Amniotic stem cell (primary cell): ENCODE measurements at places on chromosomes 4 and X.

- no peak for DNase-seq
Observed at GRCh38 chrX:71976753-71977152, 66.1 kb downstream of the NHSL2 start.

DNA sequence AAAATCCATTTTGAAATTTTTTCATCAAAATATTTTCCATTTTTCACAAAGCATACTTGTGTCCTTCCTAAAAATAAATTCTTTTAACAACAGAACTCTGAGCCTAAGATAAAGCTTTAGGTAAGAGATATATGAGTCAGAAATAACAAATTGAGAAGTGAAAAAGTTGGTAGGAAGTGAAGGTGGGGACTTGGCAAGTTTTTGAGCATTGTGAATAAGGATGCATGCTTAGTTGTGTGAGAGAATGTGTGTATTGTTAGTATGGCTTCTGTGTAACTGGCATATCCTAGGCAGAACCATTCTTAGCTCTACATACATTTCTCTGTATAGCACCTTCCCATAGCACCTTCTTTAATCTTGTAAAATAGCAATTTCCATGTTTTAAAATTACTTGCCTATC lies 6.8 kb downstream of the ASB5 start:
- no peak for DNase-seq

DNA sequence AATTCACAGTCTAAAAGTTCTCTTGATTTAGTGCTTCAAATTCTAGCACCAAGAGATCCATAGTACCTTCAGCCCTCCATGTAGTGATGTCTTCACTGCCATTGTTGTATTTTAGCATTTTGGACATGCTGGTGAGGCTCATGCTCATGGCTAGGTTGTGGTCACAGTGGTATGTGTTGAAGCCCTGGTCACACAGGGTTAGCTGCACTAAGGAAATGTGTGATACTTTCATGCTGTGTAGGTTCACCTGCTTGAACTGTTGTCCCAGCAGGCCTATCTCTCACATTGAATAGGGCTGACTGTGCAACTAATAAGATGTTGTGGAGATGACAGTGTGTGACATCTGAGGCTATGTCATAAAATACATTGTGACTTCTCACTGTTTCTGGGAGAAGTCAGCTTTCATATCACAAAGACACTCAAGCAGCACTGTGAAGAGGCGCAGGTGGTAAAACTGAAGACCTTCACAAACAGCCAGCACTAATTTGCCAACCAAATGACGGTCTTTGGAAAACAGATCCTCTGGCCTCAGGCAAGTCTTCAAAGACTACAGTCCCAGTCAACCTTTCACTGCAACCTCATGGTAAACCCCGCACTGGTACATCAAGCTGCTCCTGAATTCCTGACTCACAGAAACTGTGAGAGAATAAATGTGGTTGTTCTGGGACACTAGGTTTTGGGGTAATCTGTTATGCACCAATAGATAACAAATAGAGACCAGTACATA lies 17.4 kb upstream of the ADH4 start:
- DNase-seq: no peak

DNA sequence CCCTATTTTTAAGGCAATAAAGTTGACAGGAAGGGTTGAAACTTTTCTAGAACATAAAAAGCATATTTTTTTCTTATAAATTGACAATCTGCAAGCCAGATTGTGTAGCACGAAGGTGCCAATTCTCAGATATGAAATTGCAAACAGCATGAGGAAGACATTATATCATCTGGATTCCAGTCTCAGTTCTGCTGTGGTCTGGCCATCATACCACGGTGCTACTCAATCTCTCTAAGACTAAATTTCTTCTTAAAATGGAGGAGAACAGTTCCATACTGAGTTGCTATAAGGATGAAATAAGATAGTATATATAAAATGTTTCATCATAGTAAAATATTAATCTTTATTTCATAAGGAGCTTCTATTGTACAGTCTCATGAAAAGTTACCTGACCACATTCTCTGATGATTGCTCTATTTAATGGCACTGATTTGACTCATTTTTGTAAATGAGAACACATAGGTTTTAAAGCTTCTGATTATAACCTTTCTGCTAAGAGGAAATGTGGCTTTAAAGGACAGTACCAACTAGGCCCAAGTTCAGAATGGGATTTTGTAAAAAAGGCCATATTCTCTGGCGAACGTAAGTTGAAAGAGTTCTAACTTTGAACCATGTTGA lies 127.9 kb downstream of the SHROOM3 start:
- no peak for DNase-seq

GRCh38 chrX:22093550-22093949 lies 61.4 kb downstream of the PHEX start:
- DNase-seq: no peak

- no peak for DNase-seq
Observed at GRCh38 chr4:82500435-82501153, 61.2 kb downstream of the TMEM150C start.

DNA sequence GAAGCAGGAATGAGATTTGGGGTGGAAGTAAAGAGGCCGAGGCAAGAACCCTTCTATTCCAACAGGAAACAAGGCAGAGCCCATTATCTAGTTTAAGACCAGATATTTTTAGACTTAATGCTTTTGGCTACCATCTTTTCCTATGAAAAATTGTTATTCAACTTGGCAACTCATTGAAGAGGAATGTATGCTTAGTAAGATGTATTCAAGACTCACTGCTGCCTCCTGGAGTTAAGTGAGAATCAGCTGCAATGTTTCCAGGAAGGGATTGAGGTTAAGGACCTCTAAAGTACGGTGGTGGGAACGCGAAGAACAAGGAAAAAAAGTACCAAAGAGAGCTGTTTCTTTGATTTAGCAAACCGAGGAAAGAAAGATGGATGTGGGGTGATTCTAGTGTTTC lies 89.1 kb downstream of the RAPGEF2 start:
- DNase-seq: peak; percentile 53

- peak; percentile 32 for DNase-seq
Observed at GRCh38 chr4:98261405-98262291, 464 bp downstream of the RAP1GDS1 start.

DNA sequence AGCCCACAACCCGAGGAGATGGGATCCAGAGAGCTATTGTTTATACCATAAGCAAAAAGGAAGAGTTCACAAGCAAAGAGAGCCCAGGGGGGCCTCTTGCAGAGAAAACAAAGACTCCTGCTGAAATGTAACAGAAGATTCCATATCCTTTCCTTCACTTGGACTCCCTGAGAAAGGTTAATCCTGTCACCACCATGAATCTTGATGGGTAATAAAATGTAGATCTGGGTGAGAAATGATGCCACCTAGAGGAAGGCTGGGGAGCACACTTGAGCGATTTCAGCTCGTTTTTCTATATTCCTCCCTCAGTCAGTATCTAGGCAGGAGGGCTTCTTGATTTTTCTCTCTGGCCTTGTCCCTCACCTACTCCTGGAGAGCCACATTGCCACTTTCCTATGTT lies 10.2 kb upstream of the KCNE5 start:
- no peak for DNase-seq

GRCh38 chr4:123776267-123776666 lies 379.7 kb downstream of the SPRY1 start:
- no peak for DNase-seq

GRCh38 chr4:139773560-139774318 lies 108.1 kb downstream of the MGST2 start:
- DNase-seq: no peak

DNA sequence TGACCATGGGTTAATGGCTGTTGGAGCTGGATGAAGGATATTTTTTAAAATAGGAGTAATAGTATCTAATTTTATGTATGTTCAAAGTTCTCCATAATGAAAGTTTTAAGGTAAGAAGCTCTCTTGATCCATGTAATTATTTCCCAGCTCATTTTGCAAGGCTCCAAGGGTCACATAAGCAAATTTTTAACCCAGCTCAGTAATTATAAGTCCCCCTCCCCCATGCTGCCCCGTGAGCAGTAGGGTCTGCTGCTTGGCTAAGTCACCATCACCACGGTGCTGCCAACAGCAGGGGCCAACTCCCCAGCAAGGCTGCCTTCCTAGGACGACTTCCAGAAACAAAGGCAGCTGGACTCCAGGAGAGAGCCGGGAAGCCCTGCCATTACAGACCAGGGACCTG lies 340.0 kb downstream of the FBXW7 start:
- no peak for DNase-seq

- no peak for DNase-seq
Observed at GRCh38 chrX:119063428-119063827, 9.4 kb upstream of the CT47C1 start.

DNA sequence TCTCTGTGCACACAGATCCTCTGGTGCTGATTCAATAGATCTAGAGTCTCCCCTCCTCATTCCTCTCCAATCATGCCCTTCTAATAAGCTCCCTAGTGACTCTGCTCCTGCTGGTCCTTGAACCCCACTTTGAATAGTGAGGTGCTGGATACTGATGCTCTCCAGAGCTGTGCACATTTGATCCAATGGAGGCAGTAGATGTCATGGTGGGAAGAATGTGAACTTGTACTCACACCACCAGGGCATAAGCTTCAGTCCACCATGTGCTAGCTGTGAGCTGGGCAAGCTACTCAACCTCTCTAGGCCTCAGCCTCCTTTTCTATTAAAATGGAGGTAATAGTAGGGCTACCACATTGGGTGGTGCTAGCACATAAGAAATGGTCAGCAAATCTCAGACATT lies 241.1 kb downstream of the SPATA18 start:
- DNase-seq: no peak

DNA sequence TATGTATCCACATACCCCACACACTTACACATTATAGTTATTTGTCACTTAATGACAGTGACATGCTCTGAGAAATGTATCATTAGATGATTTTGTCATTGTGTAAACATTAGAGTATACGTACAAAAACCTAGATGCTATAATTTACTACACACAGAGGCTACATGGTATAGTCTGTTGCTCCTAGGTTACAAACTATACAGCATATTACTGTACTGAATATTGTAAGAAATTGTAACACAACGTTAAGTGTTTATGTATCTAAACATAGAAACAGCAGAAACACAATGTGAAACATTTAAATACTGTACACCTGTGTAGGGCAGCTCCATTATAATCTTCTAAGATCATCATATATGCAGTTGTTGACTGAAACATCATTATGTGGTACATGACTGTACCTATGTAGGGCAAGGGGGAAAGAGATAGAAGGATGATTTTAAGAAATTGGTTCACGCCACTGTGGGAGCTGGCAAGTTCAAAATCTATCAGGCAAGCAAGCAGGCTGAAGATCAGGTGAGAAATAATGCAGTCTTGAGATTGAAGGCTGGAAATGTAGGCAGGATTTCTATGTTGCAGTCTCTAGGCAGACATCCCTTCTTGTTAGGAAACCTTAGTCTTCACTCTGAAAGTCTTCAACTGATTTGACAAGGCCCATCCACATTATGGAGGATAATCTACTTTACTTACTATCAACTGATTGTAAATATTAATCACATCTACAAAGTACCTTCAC lies 78.0 kb upstream of the CPEB2 start:
- no peak for DNase-seq

DNA sequence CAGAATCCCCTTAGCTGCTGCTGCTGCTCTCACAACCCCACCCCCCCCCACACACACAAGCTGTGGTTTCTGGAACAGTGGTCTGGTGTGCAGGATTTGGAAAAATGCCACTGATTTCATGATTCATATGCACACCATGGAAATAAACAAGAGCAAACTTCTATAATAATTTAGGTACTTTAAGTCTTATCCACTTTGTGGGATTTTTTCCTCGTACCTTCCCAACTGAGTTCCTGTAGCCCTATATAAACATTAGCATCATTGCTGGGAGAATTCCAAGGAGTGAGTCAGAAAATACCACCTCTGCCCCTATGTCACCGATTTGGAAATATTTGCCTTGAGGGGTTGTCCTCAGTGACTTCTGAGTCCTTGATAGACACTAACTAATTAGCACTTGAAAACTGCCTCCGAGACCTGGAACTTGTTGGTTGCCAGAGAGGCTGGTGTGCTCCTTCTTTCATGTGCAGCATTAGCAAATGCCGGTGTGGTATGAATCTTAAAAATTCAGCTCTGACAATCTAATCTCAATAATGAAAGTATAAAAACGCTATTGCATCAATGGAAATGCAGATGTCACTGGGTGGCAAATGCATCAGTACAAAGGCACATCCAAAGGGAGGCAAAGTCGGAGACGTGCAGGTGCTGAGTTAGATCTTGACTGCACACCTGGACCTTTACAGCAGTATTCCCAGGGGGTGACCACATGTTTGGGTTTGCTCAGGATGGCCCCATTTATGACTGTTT lies 61.8 kb downstream of the CPE start:
- DNase-seq: no peak

DNA sequence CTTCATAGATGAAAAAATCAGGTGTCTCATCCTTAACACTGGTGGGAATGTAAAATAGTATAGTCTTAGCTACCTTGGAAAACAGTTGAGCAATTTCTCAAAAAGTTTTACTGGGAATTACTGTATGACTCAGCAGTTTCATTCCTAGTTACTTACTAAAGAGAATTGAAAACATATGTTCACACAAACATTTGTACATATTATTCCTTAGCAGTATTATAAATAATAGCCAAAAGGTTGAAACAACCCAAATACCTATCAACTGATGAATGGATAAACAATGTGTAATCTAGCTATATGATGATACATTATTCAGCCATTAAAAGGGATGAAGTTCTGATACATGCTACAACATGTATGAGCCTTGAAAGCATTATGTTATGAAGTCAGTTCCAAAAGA lies 41.7 kb downstream of the RBM46 start:
- peak; percentile 53 for DNase-seq

- no peak for DNase-seq
Observed at GRCh38 chr4:39649639-39650265, 11.1 kb upstream of the SMIM14 start.

DNA sequence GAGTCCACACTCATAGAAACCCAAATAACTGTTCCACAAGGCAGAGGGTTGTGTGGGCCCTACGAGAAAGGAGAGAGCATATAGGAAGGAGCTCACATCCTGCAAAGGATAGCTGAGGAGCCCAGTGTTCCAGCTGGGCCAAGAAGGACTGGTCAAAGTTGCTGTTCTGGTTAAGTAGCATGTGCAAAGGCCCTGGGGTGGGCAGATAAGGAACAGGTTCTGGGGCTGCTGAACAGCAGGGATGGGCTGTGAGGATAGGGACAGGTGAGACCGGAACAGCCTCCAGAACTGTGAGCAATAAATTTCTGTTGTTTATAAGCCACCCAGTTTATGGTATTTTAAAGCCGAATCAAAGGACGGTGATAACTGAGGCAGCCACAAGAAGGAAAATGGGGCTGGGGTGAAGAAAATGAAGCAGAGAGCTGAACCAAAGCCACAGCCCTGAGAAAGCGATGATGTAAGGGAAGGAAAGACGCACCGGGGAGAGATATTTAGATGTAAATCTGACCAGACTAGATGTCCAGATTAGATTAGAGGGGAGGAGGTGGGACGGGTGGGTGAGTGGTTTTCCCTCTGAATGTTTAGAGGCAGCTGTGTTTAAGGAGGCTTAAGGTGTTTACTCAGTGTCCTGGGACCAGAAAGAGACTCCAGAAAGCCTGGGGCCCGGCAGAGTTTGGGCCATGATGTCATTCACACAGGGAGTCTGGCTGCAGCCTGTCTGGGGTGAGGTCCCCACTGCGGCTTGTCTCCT lies 180.8 kb upstream of the BCOR start:
- DNase-seq: no peak
